Stimulated activated CD4-positive, alpha-beta T cell treated with anti-CD3 and anti-CD28 coated beads, Interleukin-4, amount 100 ng/mL, for 1 hour (primary cell): ENCODE measurements at places on chromosomes 1 and 21.

GRCh38 chr1:47766832-47767740 is 230.1 kb downstream of the TRABD2B start:
- DNase-seq: no peak

GRCh38 chr1:177366091-177366490 is 195.3 kb downstream of the BRINP2 start:
- DNase-seq: no peak

GRCh38 chr1:26102526-26102925 is 9.1 kb upstream of the PDIK1L start:
- DNase-seq: no peak

DNA sequence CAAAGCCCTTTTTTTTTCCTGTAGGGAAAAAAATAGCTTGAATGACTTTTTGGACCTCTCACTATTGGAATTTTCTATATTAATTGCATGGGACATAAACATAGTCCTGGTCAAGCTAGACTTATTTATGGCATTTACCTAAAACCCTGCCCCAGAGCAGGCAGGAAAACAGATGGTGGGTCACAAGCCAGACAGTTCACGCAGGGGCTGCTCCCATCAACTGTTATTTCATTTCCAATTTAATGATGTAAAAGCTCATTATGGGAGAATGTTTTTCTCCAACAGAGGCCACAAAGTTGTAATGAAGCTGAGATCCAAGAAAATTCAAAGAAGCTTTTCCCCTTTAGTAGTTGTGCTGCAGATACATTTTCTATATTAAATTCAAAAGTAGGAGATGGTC is 99.2 kb downstream of the SGIP1 start:
- no peak for DNase-seq

DNA sequence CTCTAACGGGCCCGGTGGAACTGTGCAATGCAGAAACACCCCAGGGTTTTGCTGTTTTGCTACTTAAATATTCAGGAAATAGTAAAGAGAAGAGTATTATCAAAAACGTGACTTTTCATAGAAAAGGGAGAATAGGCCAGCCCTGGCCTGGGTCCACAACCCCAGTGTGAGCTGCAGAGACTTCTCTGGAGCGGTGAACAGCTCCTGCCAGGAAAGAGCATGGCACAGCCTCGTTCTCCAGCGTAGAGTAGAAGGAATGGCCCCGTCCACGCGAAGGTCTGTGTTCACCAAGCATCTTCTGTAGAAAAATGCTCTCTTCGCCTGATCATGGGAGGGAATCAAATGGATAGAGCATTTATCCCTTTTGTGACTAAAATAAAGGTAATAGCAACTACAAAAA is 51.4 kb downstream of the PDE9A start:
- DNase-seq: no peak

GRCh38 chr1:210739627-210740026 is 394.3 kb downstream of the KCNH1 start:
- no peak for DNase-seq

DNA sequence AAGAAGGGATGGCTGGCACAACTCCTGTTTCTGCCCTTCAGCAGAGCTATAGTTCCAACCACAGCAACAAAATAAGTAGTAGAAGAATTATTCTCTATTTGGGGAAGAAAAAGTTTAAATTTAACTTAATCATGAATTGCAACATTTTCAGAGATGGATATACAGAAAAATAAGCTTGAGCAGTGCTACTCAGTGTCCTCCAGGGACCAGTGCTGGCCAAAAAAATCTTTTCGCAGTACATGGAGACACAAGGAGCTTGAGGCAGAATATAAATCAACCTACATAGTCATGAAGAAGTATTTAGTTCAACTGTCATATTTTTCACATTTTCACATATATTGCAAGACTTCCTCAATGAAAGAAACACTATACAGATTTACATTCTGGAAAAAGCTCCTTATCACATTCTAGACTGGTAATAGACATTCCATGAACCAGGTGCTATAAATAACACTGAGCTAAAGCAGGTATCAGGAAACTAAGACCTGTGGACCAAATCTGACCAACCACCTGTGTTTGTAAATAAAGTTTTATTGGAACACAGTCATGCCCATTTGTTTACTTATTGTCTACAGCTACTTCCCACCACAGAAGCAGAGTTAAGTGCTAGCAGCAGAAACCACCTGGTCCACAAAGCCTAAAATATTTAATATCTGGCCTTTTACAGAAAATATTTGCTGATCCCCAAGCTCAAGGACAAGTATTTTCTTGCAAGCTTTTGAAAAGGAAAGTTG is 101.9 kb downstream of the RGS21 start:
- DNase-seq: no peak

DNA sequence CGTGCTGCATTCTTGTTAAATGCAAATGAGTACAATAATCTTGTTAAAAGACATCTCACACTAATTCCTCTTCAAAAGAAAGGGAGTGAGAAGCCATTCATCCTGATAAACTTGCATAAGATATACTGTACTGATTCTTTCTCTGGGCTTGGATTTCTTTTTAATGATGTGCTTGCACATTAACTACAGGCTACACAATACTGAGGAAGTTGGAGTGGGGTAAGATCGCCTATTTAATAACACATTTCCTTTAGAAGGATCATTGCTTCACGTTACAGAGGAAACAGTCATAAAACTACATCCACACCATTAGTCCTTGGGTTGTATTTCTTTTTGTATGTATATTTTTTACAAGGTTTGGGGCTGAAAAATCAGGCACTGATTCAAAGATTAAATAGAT is 36.6 kb downstream of the NRIP1 start:
- DNase-seq: no peak

GRCh38 chr1:218953386-218953785 is 220.3 kb upstream of the LYPLAL1 start:
- DNase-seq: no peak

GRCh38 chr1:41540886-41541591 is 56.6 kb upstream of the EDN2 start:
- DNase-seq: no peak

DNA sequence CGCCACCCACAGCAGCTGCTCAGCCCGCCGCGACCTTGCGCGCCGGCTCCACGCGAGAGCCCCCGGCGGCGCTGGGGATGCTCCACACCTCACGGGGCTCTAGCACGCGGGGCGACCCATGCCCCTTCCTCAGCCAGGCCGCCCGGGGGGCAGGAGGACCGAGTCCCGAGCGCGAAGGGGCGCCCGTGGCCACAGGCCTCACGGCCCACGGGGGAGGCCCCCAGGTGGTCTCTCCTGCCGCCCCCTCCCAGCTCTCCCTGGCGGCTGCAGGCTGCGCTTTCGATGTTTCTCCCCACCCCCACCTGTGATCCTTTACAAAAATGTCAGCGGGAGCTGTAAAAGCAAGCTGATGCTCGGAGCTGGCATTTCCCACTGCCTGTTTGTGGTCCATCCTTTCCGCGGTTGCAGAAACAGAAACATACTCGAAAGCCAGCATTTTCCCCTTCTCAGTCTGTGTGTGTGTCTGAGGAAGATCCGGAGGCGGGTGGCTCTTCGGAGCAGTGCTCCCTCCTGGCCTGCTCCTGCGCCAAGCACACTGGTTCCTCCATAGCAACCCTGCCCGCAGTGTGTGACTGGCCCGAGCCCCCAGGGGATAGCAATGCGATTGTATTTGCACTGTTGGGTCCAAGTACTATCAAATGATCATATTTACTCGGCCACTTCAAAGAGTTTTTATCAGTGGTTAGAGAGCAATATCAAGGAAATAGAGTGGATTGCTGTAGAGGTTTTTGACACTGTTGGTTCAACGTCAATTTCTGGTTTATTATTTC is 2.1 kb downstream of the KIF26B start:
- no peak for DNase-seq

DNA sequence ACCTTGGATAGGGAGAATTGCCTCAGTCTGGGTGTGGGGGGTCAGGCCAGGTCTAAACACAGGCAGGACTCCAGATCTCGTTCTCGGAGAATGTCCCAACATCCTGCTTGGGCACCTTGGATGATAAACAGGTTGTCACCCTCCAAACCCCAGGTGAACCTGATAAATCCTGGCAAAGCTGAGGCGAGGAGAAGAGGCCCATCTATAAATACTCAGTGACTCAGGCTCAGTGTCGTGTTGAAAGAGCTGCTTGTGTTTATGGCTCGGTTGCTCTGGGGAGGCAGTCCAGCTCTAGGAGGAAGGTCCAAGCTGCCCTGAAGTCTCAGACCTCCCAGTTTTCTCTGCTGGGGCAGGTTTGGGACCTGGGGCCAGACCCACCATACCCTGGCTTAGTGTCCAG is 15.8 kb upstream of the TRIM63 start:
- no peak for DNase-seq

- no peak for DNase-seq
Measured at GRCh38 chr21:43370091-43370658, 56.8 kb downstream of the SIK1 start.

DNA sequence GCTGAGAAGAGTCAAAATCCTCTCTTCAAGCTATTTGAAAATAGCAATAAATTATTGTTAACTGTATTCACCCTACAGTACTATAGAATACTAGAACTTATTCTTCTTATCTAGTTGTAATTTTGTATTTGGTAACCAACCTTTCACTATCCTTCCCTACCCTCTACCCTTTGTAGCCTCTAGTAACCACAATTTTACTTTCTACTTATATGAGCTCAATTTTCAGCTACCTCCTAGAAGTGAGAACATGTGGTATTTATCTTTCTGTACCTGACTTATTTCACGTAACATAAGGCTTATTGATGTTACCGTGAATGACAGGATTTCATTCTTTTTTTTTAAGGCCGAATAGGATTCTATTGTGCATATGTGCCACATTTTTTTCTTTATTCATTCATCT is 30.0 kb downstream of the ZC3H11B start:
- DNase-seq: no peak

DNA sequence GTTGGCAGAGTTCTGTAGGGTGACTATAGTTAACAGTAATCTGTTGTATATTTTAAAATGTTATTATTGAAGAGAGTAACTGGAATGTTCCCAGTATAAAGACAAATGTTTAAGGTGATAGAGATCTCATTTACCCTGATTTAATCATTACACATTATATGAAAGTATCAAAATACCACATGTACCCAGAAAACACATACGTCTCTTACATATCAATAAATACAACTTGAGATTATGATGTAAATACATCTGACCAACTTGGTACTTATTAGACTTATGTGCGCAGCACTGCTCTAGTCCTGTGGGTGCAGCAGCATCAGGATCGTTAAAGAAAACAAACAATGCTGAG is 670 bp upstream of the PARK7 start:
- DNase-seq: no peak

GRCh38 chr1:198793714-198794113 is 154.9 kb downstream of the PTPRC start:
- no peak for DNase-seq

DNA sequence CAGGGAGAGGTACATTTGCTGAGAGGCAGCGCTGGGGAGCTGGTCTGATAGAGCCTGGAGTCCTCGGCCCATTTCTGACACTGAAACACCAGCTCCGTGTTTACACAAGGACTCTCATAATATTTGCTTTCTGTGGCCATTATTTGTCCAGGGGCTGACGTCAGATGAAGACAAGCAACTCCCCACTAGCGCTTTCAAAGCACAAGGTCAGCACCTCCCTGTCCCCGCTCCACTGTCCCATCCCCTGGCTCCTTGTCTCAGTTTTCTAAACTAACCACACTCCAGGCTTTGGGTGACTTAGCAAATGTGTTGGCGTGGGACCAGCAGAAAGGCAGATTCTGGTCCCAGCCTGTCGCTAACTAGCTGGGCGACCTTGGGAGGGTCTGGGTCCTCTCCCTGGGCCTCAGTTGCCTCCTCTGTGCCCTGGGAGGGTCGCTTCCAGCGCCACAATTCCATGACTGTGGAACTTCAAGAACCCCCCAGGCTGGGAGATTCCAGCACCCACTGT is 37.4 kb upstream of the ZBTB40 start:
- no peak for DNase-seq

DNA sequence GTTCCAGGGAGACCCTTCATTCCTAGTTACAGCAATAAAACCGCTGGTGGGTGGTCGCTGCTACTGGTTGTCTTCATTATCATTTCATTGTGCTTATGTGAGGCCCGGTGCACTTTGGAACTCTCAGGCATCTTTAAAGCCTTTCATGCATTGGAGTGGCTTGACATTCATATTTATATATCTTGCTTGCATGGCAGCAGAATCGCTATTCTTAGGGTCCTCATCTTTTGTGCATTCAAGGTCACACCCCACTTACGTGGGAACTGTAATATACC is 110.1 kb downstream of the ZBTB18 start:
- DNase-seq: no peak

DNA sequence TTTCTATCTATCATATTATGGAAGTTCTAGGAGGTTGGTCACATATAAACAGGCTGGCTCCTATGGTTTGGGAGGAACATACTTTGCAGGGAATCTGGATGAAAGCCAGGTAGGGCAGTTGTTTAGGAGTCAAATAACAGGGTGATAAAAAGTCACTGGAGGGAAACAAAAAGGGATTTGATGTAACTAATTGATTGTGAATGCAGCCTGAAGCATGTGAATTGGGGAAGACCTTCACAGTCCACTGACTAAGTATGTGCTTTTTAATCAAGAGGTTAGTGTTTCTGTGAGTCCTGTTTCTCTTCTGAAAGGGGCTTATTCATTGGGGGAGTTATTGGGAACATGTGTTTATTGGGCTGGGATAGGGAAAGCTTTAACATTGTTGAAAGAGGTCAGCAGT is 41.3 kb downstream of the HMCN1 start:
- DNase-seq: no peak

DNA sequence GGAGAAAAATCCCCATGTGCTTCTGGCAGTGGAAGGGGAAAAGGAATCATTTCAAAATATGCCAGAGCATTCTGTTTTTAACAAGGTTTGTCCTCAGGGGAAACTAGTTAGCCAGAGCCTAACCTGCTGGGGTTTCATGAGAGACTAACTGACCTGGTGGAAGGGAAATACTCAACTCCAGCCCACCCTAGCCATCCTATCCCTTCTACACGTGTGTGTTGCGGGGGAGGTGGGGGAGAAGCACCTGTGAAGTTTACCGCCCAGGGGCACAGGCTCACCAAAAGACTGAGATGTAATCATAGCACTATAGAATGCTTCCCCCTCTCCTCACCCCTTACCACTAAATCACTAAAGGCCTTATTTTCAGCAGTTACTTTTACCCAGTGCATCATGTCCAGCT is 139.5 kb downstream of the GRIK3 start:
- DNase-seq: no peak

DNA sequence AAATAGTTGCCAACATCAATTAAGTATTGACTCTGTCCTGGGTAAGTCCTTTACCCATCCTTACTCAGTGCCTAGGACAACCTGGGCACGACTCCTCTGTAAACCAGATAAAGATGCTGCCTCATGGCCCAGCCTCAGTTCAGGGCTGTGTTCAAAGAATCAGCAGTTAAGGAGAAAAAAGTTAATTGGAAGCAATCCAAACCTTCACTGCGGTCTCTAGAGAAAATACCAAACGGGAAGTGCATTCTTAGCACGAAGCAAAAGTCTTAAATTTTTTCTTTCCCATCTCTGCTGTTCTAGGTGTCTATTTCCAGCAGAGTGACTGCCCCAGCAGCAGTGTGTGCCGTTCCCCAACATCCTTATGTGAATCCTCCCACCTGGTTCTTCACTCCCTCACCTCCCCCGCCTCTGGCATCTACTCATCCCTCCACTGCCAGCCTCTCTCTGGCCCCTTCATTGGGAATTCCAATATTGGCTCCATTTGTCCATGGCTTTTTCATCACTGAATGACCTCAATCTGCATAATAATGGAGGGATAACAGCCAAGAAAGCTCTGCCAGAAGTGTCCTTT is 23.2 kb downstream of the KANK4 start:
- DNase-seq: no peak
